Tibial nerve (tissue), 4 donors: ENCODE measurements at places on chromosomes 7 and 10. TPM values are rescaled to one million over a fixed set of nuclear protein-coding genes. Genes with fewer than 3 reads are reported as not detected.

- peaks cover 4% of the 10 kb centered on the region for H3K36me3 ChIP-seq
- no peak overlapping the region for H3K27ac ChIP-seq
- no peaks in the 10 kb centered on the region for H3K27me3 ChIP-seq
These were observed 16.7 kb downstream of the TMEM120A start for GRCh38 chr7:75977743-75978142.

- no peak overlapping the region for H3K27ac ChIP-seq
- H3K27me3 ChIP-seq, result peaks cover 13% of the 10 kb centered on the region
- no peaks in the 10 kb centered on the region for H3K4me1 ChIP-seq
These were observed 128.6 kb downstream of the APBB1IP start for GRCh38 chr10:26566525-26567350.

- no peak overlapping the region for H3K4me3 ChIP-seq
- no peak for DNase-seq
- H3K36me3 ChIP-seq, result no peaks in the 10 kb centered on the region
- H3K27me3 ChIP-seq, result peaks cover 4% of the 10 kb centered on the region
- H3K4me1 ChIP-seq, result peaks cover 25% of the 10 kb centered on the region
These were observed 11.5 kb upstream of the GATA3 start for GRCh38 chr10:8042721-8043568.

GRCh38 chr10:117638200-117638599 is 95.7 kb downstream of the EMX2 start:
- no peaks in the 10 kb centered on the region for H3K27me3 ChIP-seq
- H3K27ac ChIP-seq, result no peak overlapping the region
- no peaks in the 10 kb centered on the region for H3K36me3 ChIP-seq
- H3K4me3 ChIP-seq, result no peak overlapping the region

GRCh38 chr10:75432176-75432575 is 752 bp downstream of the LRMDA start:
- H3K4me3 ChIP-seq, result peak overlapping the region; percentile 50
- no peaks in the 10 kb centered on the region for H3K36me3 ChIP-seq
- no peaks in the 10 kb centered on the region for H3K4me1 ChIP-seq
- H3K27ac ChIP-seq, result no peak overlapping the region

DNA sequence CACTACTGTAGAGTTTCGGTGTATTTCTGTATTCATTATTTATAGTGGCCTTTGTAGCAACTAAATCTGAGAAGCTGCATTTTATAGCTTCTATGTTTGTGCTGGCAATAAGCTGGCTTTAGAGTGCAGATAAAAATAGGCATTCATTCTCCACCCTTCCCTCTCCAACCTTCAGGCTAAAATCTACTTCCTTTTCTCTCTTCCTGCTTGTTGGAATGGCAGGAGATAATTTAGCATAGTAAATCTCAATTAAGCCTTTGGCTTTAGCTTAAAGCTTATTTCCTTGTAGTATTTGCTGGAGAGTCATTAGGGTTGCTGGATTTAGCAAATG is 58.5 kb downstream of the CPVL start:
- no peaks in the 10 kb centered on the region for H3K27me3 ChIP-seq
- no peak for DNase-seq
- no peaks in the 10 kb centered on the region for H3K36me3 ChIP-seq
- no peaks in the 10 kb centered on the region for H3K4me1 ChIP-seq
- no peak overlapping the region for H3K4me3 ChIP-seq

- H3K4me3 ChIP-seq, result no peak overlapping the region
- H3K4me1 ChIP-seq, result no peaks in the 10 kb centered on the region
- no peaks in the 10 kb centered on the region for H3K27me3 ChIP-seq
- no peak overlapping the region for H3K27ac ChIP-seq
- H3K36me3 ChIP-seq, result peaks cover 26% of the 10 kb centered on the region
These were observed 10.4 kb upstream of the CLCN1 start for GRCh38 chr7:143305423-143306070.

GRCh38 chr10:33327751-33328150 is 6.7 kb downstream of the NRP1 start:
- peaks cover 11% of the 10 kb centered on the region for H3K36me3 ChIP-seq
- DNase-seq, result no peak
- H3K4me1 ChIP-seq, result peaks cover 4% of the 10 kb centered on the region
- no peaks in the 10 kb centered on the region for H3K27me3 ChIP-seq

- no peaks in the 10 kb centered on the region for H3K4me1 ChIP-seq
- no peaks in the 10 kb centered on the region for H3K27me3 ChIP-seq
- no peaks in the 10 kb centered on the region for H3K36me3 ChIP-seq
- no peak overlapping the region for H3K27ac ChIP-seq
- no peak overlapping the region for H3K4me3 ChIP-seq
These were observed 37.6 kb downstream of the AKR1C4 start for GRCh38 chr10:5234106-5234860.

- H3K27ac ChIP-seq, result no peak overlapping the region
- H3K4me1 ChIP-seq, result no peaks in the 10 kb centered on the region
These were observed 38.2 kb upstream of the DPYSL4 start for GRCh38 chr10:132148261-132149251.

- peaks cover 3% of the 10 kb centered on the region for H3K4me1 ChIP-seq
- DNase-seq, result no peak
- no peaks in the 10 kb centered on the region for H3K27me3 ChIP-seq
- H3K4me3 ChIP-seq, result no peak overlapping the region
- no peaks in the 10 kb centered on the region for H3K36me3 ChIP-seq
These were observed 262.6 kb downstream of the HGF start for GRCh38 chr7:81507221-81507620.

GRCh38 chr10:14142606-14143250 is 188.0 kb downstream of the FRMD4A start:
- no peaks in the 10 kb centered on the region for H3K27me3 ChIP-seq
- no peaks in the 10 kb centered on the region for H3K4me1 ChIP-seq
- no peaks in the 10 kb centered on the region for H3K36me3 ChIP-seq
- no peak for DNase-seq

DNA sequence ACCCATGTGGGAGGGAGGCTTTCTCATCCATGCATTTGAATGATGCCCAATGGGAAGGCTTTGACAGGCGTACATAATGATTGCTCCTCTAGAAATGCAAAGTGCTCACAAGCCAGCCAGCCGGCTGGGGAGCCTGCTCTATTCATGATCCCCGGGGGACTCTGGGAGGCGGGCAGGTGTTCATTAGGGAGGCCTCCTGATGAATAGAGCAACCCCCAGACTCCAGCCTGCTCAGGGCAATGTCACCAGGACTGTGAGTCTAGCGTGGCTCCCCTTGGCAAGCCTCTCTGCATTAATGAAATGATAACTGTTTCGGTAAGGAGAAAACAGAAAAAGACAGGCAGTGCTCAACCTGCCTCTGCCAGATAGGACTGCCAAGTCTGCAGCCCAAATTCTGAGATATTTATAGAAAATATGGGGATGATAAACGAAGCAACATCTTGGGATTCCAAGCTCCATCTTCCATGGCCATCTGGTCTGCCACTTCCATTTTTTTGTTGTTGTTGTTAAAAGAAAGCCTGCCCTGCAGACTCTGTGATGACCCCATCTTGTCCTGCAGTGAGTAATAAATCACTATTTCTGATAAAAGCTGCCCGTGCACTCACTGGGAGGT is 236.4 kb downstream of the PRPF18 start:
- peaks cover 51% of the 10 kb centered on the region for H3K4me1 ChIP-seq
- DNase-seq, result no peak
- no peak overlapping the region for H3K27ac ChIP-seq
- H3K4me3 ChIP-seq, result no peak overlapping the region
- H3K27me3 ChIP-seq, result no peaks in the 10 kb centered on the region
- H3K36me3 ChIP-seq, result no peaks in the 10 kb centered on the region

DNA sequence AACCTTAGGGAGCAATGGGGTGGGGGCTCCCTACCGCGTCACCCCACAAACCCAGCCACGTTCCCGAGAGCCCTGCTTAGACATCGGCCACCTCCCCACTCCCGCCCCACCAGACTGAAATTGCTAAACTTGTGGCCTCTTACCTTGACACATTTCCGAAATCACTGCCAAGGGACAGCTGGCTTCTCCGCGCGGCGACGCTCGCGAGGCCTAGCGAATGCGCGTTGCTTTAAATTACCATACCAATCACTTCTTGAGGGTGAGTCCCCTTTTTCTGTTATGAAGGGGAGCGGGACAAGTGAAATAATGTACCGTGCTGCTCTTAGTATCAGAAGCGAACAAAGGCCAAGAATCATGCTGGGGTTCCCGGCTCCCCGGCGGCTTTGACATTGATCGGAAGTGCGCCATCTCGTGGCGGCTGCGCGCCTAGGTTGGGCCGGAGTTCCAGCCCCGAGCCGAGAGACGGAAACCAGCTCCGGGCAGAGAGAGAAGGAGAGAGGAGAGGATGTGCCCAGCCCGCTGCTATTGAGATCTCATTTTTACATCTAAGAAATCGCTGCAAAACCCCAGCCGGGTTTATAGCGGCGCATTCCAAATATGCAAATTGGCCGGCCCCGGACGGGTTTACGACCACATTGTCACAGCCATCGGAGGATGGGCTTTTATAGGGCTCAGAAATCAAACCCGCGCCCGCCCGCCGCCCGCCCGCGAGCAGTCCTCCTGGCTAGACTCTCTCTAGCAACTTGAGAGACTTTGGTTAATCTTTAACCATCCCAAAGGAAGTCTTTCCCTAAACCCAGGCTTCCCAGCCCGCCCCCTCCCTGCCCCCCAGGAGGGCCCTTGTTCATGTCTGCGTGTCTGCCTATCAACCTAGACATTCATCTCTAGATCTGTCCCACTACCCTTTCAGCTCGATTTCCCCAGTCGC is 5.3 kb downstream of the HOXA11 start:
- H3K36me3 ChIP-seq, result no peaks in the 10 kb centered on the region
- peak overlapping the region; percentile 80 for H3K27ac ChIP-seq
- H3K4me1 ChIP-seq, result no peaks in the 10 kb centered on the region
- peak overlapping the region; percentile 21 for H3K4me3 ChIP-seq

DNA sequence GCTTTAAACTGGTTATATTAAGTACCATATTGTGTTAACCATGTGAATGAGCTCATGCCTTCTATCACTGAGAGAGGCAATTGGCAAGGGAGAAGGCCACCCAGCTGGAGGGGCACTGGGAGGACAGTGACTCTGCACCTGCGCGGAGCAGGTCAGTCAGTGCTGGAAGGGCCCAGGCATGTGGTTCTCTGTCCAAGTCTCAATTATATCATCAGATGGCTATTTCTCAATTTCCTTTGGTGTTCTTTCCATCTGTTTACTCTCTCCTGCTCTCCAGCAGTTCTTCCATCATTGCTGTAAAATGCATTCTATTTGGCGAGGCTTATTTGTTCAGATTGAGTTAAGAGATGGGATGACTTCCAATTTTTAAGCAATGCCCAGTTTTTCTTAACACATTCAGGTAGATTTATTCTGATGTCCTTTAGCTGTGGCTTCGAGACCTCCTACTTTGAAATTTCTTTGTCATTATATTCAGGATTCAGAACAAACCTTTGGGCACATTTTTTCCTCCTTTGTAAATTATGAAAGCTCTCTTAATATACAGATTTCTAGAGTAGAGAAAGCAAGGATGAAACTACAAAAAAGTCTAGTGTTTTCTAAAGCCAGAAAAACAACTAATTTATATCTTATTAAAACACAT is 159.3 kb downstream of the BMPER start:
- H3K27ac ChIP-seq, result no peak overlapping the region
- peak; percentile 17 for DNase-seq
- H3K4me1 ChIP-seq, result peaks cover 6% of the 10 kb centered on the region

DNA sequence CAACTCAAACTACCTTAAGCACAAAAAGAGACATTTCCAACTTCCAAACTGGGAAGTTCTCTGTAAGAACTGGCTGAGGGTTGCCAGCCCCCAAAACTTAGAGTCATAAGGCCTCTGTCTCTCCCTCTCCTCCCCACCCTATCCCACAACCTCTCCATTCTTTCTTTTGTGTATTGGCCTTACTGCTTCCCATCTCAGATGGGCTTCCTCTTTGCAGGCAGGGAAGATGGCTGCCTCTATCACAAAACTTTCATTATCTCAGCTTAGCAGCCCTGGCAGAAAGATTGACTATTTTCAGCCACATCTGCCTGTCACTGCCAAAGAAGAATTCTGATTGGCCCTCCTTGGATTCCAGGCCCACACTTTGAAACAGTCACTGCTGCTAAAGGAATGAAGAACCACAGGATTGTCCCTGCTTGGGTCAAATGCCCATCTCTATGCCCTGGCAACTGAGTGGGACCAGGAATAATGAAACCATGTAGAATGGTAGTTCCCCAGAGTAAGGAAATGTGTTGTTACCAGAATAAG is 58.0 kb upstream of the PRKAR2B start:
- no peak overlapping the region for H3K27ac ChIP-seq
- no peaks in the 10 kb centered on the region for H3K36me3 ChIP-seq
- no peaks in the 10 kb centered on the region for H3K27me3 ChIP-seq
- no peak for DNase-seq
- no peak overlapping the region for H3K4me3 ChIP-seq
- H3K4me1 ChIP-seq, result peaks cover 7% of the 10 kb centered on the region

GRCh38 chr10:119030421-119031250 is 1.1 kb downstream of the NANOS1 start:
- DNase-seq, result no peak
- H3K27ac ChIP-seq, result no peak overlapping the region
- peak overlapping the region; percentile 16 for H3K4me3 ChIP-seq
- no peaks in the 10 kb centered on the region for H3K36me3 ChIP-seq

- H3K4me3 ChIP-seq, result no peak overlapping the region
- no peak overlapping the region for H3K27ac ChIP-seq
- no peaks in the 10 kb centered on the region for H3K36me3 ChIP-seq
- H3K27me3 ChIP-seq, result no peaks in the 10 kb centered on the region
- H3K4me1 ChIP-seq, result no peaks in the 10 kb centered on the region
These were observed 18.1 kb downstream of the KAZALD1 start for GRCh38 chr10:101079874-101080273.

- no peak for DNase-seq
- H3K27me3 ChIP-seq, result no peaks in the 10 kb centered on the region
- H3K27ac ChIP-seq, result no peak overlapping the region
- H3K4me1 ChIP-seq, result no peaks in the 10 kb centered on the region
- no peak overlapping the region for H3K4me3 ChIP-seq
These were observed 44.8 kb downstream of the GNAT3 start for GRCh38 chr7:80467069-80467468.

The GRB10 gene
- 73.9 TPM for total RNA-seq

The NKX2-3 gene
- total RNA-seq, result not detected

The ARHGEF5 gene
- total RNA-seq, result 5.9 TPM

The EBLN1 gene
- total RNA-seq, result not detected

The RGR gene
- 0.42 TPM for total RNA-seq

The PDK4 gene
- total RNA-seq, result 723 TPM

The GPC2 gene
- total RNA-seq, result 1.6 TPM

The TSPAN33 gene
- total RNA-seq, result 8.3 TPM

The STEAP1B gene
- 9.4 TPM for total RNA-seq

The NOLC1 gene
- total RNA-seq, result 58.2 TPM

The FGFR2 gene
- 16.5 TPM for total RNA-seq

The NUPR2 gene
- total RNA-seq, result not detected
